ENCODE measurements at places on chromosomes 7 and 10.

DNA sequence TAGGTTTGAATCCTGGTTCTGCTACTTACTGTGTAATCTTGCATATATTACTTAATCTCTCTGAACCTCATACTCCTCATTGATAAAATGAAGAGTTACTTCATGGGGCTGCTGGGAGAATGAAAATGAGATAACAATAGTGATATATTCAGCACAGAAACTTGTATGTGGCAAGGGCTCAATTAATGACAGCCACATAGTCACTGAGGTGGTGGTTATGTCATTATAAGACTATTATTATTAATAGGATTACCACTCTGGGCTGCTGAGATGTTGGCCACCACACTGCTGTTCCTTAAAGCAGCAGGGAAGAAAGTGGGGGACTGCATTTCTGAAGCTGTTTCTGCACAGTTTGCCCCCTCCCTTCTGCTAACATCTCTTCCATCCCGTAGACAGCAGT is 100.4 kb upstream of the PDLIM1 start:
- DNase-seq = no peak

GRCh38 chr10:130206216-130206737 is 70.1 kb downstream of the GLRX3 start:
- DNase-seq = no peak

GRCh38 chr10:89047397-89047796 is 56.8 kb downstream of the FAS start:
- peak; percentile 20 for DNase-seq

- no peak for DNase-seq
Observed at GRCh38 chr7:154804449-154804848, 198.5 kb downstream of the PAXIP1 start.

GRCh38 chr7:94059746-94060145 is 55.6 kb upstream of the BET1 start:
- DNase-seq = no peak

DNA sequence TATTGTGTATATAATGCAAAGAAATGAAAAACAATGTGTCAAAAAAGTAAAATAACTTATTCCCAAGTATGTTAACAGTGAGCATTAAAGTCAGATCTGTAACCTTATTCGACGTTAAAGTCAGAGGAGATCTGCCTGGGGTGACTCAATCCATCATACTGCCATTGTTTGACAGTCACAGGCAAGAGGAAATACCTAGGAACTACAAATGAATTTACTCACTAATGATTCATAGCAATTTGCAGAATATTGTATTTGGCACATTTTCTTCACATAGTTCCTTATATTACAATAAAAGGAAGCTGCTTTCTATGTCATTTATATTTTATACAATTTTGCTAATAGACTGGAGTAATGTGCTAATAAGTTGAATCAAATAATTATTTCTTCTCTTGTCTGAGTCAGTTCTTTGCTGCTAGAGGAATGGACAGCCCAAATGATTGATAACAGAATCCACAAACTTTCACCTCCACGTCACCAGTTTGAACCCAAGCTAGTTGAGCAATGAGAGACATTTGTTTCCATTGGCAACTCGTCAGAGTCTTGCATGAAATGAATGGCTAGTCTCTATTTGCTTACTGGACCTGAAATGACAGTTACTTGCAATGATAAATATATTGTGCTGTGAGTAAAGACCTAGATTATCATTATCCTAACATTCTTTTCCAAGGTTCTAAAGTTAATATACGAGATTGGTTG is 48.5 kb upstream of the TMEM106B start:
- DNase-seq = no peak

DNA sequence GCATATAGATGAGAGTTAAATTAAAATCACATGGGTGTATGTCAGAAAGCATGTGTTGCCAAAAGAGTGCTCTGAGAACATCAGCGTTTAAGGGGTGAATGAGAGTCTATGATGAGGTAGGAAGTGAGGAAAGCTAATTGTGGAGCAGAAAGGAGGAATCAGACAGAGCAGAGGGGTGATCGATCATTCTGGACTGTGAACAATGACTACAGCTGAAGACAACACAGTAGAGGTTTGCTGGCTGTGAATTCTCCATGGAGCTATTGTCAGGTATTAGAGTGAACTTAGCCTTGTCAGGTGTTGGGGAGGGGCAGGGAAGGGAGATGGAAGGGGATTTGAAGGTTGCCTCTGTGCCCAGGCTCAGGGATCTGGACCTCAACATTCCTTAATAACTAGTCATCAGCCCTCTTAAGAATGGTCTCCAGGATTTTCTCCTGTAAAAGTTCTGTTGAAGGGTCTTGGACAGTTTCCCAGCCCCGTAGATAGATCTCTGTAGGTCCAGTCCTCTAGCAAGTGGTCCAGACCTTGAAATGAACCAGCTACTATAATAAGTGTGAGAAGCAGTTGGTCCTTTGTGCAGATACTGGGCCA is 57.1 kb downstream of the KIF5B start:
- no peak for DNase-seq

GRCh38 chr7:42020061-42020460 is 216.9 kb downstream of the GLI3 start:
- DNase-seq = no peak

DNA sequence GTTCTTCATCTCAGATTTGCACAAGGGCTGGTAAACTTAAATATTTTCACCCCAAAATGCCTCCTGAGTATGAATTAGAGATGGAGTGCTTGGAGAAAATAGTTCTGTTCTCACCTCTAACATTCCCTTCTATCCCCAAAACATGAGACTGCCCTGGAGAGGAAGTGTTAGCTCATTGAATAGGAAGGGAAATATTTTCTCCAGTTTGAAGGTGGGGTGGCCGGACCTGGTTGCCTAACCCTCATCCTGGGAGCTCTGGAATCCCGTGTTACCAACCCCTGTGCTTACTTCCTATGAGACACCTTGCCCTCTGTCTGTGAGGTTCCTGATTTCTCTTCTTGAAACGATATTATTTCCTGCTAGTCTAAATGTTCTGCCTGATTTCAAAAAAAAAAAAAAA is 779 bp downstream of the IFIT2 start:
- peak; percentile 17 for DNase-seq

DNA sequence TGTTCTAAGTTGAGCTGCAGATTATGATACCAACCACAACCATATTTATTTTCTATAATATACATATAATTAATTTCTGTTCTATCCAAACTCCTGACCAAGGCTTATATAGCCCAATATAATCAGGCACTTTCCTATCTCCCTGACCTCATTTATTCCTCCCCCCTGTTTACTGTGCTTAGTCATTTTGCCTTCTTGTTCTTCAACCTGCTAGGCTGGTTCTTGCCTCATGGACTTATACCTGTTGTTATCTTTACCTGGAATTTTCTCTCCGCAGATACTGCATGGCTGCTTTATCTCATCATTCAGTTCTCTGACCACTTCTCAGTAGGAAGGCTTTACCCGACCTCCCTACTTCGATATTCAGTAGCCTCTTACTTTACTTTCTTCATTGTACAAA is 24.9 kb upstream of the FAM3C start:
- DNase-seq = no peak

DNA sequence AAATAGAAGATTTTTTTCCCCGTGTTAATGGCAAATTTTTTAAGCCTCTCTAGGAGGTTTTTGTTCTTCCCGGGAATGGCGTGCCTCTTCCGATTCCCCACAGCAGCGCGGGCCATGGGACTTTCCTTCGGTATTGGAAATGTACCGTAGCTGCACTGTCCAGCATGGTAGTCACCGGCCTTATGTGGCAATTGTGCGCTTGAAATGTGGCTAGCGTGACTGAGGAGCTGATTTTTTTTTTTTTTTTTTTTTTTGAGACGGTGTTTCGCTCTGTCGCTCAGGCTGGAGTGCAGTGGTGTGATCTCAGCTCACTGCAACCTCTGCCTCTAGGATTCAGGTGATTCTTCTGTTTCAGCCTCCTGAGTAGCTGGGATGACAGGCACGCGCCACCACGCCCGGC is 938 bp upstream of the TCTN3 start:
- no peak for DNase-seq

DNA sequence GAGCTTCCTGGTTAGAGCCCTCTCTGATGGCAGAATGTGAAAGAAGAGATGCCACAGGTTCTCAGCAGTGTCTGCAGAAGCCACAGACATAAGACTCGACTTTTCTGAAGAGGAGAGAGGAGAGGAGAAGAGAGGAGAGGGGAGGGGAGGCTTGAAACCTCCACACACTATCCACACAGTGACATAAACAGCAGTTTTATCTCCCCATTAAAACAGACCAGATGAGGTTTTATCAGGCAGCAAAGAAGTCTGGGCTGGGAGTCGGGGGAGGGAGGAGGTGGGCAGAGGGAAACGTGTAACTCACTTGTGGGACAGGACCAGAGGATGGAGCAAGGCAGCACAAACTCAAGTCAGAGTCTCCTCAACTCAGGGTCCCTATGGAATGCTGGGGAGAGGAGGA is 76.5 kb downstream of the XPNPEP1 start:
- DNase-seq = peak; percentile 53

GRCh38 chr7:1890289-1891235 is 220.5 kb downstream of the ELFN1 start:
- DNase-seq = peak; percentile 28

GRCh38 chr10:71790749-71791440 is 17.6 kb upstream of the VSIR start:
- no peak for DNase-seq

GRCh38 chr7:121570365-121570764 is 174.3 kb upstream of the FAM3C start:
- DNase-seq = no peak

DNA sequence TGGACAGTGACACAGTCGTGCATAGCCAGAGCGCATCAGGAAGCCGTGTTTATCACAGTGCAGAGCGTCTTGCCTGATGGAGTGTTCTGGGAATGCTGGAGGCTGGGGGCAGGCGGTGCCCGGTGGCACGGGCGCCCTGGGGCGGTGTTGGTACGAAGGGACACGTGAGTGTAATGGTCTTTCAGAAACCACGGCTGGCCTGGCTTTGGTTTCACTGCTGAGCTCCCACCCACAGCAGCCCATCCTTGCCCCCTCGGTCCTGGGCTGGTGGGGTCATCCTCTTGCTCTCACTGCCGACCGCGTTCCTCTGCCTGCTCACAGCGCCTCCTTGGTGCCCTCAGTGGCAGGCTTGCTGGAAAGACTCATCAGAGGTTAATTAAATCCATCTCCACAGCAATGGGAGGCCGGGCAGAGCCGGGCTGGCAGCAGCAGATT is 50.6 kb downstream of the NKX6-2 start:
- DNase-seq = no peak
